ENCODE measurements at places on chromosomes 3 and 15.

DNA sequence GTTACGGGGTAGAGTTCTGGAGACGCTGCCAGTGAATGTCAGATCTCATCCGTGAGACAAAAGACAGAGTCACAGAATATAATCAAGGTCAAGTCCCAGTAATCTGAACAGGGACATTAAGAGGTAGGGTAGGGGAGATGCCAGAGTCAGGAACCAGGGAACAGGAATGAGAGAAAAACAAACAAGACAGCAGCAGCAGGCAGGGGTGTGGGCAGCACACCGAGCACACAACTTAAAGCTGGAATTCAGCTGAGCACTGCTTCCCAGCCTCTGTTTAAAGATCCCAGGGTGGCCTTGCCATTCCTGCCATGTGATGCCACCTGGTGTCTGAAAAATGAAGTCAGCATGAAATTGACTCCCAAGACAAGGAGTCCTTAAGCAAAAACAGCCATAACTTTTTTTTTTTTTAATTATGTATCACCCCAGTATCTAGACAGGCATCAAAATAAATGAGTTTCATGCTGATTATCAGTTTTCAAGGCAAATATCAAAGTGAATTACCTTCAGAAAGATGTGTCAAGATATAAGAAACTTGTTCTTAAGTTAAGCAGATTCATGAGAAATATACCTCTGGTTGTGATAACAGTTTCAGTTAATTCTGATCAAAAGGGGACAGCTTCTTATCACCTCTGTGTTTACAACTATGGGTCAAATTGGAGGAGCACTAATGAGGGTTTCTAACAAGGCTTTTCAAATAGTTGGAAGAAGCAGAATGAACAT is 203.7 kb downstream of the SLC9A9 start:
- DNase-seq = peak; percentile 64

DNA sequence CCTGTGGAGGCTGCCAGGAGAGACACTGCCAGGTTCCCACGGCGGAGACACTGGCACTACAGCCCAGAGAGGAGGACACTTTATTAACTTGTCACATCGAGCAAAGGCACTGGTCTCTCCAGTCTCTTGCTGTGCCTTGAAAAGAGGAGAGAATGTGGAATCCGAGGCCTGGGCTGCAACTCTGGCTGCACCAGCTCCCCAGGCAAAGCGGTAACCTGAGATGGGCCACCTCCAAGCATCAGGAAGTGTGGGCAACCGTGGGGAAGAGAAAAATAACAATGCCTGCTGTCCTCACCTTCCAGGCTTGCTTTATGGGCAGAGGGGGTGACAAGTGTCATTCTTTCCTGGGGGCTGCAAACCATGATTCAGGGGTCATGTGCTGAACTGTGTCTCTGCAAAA is 91.6 kb upstream of the RGMA start:
- no peak for DNase-seq

DNA sequence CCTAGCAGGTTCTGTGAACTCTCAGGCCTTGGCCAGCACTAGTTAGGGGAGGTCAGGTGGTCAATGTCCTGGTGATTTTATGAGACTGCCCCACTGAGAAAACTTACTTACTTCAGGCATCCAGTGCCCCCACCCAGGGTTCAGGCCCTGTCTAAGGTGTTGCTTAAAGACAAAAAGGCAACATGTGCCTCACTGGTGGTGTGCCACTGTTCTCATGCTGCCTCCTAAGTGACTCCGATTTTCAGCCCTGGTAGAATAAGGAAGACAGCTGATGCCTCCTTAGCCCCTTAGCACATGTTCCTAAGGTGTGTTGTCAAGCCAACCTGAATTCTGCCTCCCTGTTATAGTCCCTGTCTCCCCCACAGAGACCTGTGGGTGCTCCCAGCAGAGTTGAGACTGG is 5.3 kb downstream of the RBM15B start:
- DNase-seq = no peak

- no peak for DNase-seq
Observed at GRCh38 chr15:55357774-55358173, 38.8 kb downstream of the PIGB start.

DNA sequence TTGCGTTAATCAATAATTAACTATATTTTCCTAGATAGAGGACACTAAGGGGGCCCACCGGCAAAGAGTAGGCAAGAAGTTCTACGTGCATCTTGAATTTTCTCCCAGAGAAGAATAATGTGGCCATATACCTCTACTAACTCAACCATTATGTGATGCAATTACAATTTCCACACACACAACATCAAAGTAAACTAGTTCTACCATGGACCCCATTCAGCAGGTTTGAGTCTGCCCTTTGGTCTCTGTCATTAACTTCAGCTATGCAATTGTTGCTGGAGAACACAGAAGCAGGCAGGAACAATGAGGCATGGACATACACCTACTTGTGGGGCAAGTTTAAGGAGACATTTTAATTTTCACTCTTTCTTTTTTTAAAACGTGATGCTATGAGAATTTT is 705.9 kb downstream of the PDCD6IP start:
- no peak for DNase-seq

DNA sequence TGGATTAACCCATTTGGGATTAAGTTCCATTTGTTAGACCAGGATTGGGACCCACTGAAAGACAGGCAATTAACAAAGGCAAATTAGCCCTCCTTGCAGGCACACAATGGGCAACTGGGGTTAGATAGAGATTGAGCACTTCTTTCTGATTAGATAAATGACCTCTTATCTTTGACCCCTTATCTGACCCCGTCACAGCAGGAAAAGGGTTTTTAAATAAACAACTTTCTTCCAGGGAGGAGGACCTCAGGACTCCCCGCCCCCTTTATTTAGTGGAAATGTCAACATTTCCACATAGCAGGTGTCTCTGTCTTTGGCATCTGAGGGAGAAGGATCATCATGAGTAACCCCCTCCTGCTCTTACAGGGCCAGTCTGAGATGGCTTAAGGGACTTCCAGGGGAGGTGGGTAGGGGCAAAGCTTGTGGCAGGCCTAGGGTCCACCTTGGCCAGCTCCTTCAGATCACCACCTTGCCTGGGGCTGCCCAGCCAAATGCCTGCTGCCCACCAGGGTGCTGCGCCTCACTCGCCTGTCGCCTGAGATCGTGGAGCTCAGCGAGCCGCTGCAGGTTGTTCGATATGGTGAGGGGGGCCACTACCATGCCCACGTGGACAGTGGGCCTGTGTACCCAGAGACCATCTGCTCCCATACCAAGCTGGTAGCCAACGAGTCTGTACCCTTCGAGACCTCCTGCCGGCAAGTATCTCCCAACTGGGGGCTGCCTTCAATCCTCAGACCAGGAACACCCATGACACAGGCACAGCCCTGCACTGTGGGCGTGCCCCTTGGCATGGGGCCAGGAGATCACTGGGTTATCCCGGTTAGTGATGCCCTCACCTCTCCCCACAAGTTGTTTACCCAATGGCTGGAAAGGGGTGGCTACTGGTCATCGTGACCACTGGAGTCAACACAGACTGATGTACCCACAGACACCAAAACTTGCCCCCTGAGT is 2.6 kb upstream of the WDR6 start:
- DNase-seq = no peak

- DNase-seq = no peak
Observed at GRCh38 chr3:169554611-169555010, 108.9 kb downstream of the MECOM start.

GRCh38 chr3:99108508-99108907 is 207.0 kb upstream of the DCBLD2 start:
- DNase-seq = no peak

GRCh38 chr3:67000009-67000408 is 1.9 kb downstream of the KBTBD8 start:
- no peak for DNase-seq

DNA sequence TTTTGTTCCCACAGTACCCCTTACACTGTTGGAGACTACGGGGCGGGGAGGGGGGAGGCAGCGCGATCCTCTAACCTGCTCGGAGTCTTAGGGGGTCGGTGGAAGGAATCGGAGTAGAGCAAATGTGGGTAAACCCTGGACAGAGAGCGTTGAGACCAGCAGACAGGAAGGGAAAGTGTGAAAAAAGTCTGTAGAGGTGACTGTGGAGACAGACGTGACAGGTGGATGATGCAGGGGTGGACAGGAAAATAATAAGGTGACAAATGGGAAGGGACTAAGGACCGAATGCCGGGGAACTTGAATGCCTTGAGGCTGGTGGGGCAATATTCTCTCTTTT is 424 bp downstream of the EAF2 start:
- no peak for DNase-seq

- DNase-seq = no peak
Observed at GRCh38 chr3:110384601-110385000, 687.0 kb upstream of the NECTIN3 start.

DNA sequence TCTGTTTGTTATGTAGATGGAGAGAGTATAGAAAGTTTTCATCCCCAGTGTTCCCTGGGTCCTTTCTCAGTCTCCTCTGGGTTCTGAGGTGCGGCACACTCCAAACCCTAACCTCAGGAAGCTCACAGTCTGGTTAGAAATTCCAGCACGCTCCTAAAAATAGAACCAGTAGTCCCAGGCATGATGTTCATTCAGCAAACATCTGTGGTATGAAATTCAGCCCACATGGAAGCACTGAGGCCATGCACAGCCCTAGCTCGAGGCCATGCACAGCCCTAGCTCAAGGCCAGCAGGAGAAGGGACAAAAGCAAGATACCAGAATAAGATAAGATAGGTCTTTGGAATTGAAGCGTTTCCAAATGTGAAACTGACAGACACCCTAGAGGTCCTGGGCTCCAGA is 82.3 kb upstream of the OXTR start:
- no peak for DNase-seq

- no peak for DNase-seq
Observed at GRCh38 chr3:187396661-187397060, 28.5 kb downstream of the RTP4 start.

GRCh38 chr3:42192334-42193200 is 73.4 kb downstream of the CCK start:
- DNase-seq = peak; percentile 75

DNA sequence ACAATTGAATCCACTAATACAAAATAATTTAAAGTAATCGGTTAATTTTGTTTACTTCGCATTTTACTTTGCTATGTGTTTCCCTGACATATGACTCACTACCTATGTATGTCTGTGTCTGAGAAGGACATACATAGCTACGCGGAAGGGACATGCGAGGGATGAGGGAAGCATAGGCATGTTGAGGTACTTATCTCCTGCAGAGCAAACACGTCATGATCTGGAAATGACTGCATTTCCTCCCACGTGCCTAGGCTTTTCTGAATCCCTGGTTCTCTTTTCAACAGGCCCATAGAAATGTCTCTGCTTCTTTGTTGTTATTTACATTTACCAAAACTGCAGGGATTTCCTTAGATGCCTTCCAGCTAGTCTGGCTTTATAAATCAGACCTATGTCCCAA is 27.5 kb downstream of the ALCAM start:
- no peak for DNase-seq

GRCh38 chr3:59526999-59527398 is 477.2 kb upstream of the CFAP20DC start:
- no peak for DNase-seq

DNA sequence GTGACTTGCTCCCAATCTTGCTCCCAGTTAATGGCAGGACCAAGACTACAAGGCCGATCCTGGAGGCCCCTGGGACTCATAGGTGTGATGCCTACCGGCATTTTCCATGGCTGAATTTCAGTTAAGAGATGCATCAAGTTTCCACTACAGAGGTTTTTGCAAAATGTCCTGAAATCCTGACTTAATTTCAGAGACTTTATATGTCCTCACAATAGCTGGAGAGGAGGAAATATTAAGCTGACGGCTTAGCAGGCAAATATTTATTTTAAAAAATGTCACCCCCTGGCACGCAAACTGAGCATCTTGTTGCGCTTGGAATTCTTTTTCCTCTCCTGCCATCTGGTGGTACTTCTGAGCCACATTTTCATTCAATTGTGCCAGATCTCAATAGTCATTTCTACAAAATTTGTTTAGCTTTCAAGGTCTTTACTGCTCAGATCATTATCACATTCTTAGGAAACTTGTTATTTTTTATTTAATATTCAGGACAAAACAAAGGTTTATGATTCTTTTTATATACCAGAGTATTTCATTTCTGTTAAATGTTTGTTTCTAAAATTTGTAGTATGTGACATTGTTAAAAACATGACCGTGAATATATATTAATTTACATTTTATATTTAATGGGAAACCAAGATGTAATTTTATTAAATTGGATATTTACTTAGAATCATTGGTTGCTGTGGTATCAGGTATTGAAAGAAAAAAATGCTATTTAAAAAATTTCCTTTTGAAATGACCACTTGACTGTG is 189.2 kb upstream of the THRB start:
- peak; percentile 76 for DNase-seq

DNA sequence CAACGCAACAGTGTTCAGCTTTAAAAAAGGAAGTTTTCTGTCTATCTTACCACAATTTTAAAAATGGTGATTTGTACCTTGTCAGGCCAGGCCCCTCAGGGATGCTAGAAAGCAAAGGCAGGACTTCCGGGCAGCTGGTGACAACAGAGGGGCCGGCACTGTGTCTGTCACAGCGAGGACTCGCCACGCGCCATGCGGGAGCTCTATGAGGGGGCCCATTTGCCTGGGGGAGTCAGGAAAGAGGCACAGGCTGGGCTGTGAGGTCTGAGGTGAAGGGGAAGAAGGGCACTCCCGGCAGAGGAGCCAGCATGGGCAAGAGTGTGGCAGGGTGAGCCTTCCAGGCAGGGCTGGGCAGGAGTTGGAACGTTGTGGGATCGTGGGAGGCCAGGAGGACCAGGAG is 7.0 kb downstream of the IQSEC1 start:
- no peak for DNase-seq

- peak; percentile 67 for DNase-seq
Observed at GRCh38 chr15:33581032-33581431, 270.3 kb downstream of the RYR3 start.

- DNase-seq = no peak
Observed at GRCh38 chr15:37789397-37789786, 145.0 kb upstream of the TMCO5A start.

DNA sequence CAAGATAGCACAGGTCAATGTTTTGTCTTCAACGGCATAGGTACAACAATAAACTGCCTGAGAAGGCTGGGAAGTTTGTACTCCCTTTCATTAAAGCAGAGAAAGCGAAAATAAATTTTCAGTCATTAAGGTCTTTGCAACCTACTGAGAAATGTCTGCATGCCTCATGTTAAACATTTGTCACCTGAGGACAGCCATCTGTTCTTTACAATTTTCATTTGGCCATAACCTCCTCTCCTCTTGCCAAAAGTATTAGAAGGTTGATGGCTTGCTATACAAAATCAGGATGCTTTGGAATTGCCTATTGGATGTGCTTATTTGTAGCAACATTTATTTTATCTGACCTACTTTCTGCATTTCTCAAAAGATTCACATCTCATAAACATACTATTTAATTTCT is 122.7 kb downstream of the GOLIM4 start:
- DNase-seq = no peak

DNA sequence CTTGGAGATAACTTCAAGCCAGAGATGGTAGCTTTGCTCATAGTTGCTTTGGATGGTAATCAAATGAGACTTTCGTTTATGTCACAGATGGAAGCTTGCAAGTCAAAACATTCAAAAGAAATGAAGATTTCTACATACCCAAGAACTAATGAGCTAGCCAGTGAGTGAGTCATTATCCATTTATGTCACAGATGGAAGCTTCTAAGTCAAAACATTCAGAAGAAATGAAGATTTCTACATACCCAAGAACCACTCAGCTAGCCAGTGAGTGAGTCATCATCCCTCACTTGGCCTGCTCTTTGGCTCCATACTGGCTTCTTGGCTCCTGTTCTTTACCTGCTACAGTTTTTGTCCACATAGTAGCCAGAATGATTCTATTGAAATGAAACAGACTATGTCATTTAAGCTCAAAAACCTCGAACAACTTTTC is 559.8 kb upstream of the CBLB start:
- DNase-seq = no peak
